ENCODE measurements at places on chromosomes 5 and 9.

GRCh38 chr9:76528642-76529190, 69.7 kb downstream of the GCNT1 start:
- DNase-seq: no peak

DNA sequence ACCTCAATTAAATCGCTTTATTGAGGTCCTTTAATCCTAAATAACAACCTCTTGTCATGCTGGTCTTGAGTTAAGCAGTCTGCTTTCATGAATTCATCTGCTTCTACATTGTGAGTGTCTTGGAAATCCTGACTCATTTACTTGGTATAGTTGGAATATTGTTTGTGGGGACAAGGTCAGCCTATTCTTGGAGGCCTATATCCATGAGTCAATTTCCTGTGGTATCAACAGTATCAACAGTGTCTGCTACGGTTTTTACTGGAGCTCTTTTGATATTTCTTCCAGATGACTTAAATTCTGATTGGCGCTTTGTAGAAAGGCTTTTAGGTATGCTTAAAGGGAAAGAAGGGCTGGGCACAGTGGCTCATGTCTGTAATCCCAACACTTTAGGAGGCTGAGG, 71.2 kb upstream of the PARP8 start:
- no peak for DNase-seq

GRCh38 chr9:33242609-33243134, 2.7 kb downstream of the SPINK4 start:
- no peak for DNase-seq

DNA sequence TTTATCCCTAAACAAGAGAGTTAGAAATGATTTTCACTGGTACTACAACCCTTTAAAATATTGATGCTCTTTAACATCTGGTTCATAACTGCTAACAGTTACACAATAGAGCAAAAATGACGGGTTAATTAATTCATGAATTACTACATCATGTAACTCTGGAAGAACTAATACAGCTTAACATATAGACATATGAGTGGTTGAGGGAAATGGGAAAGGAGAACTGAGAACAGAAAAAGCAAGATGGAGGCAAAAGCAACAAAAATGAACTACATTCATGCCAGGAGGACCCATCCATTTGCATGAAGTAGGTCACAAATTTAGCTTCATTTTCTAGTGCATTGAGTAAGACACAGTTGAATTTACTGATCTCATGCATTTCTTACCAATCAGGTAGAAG, 61.8 kb downstream of the C9 start:
- no peak for DNase-seq

DNA sequence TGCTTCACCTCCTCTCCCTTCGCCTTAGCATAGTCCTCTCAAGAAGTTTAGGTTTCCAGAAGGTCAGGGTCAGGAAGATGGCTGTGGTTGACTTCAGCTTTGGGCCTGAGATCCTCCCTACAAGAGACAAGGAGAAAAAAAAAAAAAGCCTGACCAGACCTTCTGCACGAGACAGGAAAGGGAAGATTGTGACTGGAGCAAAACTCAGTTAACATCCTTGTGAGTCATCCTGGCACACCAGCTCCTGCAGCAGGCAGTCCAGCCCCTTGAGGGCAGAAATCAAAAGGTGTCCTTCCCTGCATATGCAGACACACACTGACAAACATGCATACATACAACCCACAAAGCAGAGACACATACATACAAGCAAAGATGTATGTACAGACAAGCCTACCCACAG, 18.0 kb upstream of the ENHO start:
- DNase-seq: no peak

DNA sequence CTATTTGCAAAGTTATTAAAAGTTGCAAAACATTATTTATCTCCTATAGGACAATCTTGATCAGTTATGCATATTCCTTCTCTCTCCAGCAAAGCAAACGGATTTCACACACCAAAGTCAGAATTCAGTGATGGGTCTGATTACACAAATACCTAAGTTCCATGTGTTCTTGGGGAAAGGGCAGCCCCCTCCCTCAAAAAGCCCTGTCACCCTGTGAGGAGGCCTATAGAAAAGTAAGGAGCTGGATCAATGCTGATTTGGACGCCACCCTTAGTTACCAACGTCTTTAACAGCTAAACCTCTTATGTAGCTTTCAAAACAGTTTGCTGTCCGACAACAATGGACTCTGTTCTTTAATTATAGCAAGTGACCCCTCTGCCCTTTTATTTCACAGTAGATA, 6.4 kb downstream of the ZNF608 start:
- DNase-seq: no peak

DNA sequence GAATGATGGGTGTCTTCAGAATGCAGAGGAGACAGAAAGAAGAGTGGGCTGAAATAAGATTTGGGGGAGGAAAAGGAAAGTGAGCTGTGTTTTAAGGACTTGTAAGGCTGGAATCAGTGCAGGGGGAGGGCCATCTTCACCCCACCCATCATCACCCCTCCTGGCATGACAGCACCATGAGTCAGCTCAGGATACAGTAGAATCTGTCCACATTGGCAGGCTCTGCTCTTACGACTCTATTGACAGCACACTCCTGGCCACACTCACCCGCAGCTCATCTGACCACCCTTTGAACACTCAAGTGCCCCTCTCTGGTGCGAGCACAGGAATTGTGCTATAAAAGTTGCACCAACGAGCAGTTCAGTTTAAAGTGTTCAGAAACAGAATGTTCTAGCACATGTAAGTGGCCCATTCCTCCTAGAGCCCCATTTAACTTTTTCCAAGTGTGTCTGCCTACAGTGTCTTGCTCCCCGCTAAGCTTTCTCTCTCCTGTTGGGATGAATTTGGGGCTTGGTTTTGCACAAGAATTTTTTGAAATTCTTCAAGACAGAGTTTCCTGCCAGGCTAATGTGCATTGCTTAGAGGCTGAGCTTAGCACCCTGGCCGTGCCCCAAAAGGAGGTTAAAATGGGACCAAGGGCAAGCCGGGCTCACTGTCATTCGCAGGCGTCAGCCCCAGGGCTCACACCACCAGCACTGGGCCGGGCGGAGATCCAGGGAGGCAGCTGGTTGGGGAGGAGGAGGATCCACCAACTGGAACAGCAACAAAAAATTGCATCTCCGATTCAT, 12.0 kb downstream of the ADRA1B start:
- DNase-seq: no peak

- no peak for DNase-seq
Measured at GRCh38 chr5:69497006-69497520, 4.5 kb downstream of the OCLN start.

- no peak for DNase-seq
Measured at GRCh38 chr5:32601623-32602295, 16.4 kb downstream of the SUB1 start.

DNA sequence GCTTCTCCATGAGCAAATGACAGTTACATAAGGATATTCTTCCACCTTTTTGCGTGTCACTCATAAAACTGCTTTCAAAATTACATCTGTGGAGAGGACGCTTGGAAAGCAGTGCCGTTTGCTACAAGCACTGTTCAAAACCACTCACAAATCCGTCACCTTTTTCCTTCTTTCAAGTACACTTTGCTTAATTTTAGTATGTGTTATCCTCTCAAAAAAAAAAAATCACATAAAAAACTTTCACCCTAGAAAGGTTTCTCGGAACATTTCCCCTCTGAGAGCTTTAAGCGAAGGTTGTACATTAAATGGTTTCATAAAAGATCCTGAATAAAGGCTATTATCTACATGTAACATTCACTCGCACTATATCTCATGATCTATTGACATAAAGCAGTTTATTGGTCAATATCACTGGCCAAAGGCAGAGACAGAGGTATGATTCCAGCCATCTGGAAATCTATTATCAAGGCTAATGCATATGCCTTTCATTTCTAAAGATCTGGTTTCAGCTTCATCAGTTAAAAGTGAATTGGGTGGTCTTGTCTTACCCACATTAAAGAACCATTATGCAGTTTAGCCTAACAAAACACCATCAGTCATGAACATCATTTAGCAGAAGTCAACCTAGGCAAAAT, 163.6 kb downstream of the ENC1 start:
- DNase-seq: no peak

DNA sequence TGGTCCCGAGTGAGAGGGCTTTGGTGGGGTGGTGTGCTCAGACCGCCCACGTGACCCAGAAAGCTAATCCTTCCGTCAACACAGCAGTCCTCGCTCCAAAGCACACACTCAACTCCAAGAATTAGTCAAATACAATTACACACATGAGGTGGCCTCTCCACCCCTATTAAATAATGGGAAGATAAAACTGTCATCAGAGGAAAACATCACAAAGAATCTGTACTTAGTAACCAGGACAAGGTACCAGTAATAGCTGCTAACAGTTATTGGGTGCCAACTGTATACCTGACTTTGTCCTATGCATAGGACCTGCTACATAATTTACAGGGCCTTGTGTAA, 222.8 kb downstream of the HSPA4 start:
- DNase-seq: no peak

- DNase-seq: no peak
Measured at GRCh38 chr9:114516913-114517312, 11.6 kb upstream of the WHRN start.

DNA sequence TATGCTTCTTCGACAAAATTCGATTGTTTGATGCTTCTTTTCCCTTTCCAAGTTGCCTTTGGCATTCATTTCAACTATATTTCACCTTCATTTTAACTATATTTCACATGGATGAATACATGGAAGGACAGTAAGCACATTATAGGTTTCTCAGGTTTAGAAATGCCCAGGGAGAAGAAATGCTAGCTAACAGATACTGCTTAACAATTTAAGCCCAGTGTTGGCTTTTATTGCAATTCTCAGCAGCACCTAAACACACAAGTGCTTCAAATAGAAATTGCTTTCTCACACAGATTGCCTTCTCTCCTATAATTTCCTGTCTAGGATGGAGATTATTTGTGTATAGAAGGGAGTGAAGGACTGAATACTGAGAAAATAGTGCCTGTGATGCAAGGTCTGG, 30.2 kb upstream of the SMC5 start:
- DNase-seq: no peak

GRCh38 chr9:34651876-34652601, at the start of gene IL11RA:
IL11RA (plus strand) TSS chr9:34652185; CDS start chr9:34655218, 3,033 bp downstream.
- DNase-seq: peak; percentile 80

- DNase-seq: no peak
Measured at GRCh38 chr5:154873791-154874331, 15.4 kb downstream of the CNOT8 start.

DNA sequence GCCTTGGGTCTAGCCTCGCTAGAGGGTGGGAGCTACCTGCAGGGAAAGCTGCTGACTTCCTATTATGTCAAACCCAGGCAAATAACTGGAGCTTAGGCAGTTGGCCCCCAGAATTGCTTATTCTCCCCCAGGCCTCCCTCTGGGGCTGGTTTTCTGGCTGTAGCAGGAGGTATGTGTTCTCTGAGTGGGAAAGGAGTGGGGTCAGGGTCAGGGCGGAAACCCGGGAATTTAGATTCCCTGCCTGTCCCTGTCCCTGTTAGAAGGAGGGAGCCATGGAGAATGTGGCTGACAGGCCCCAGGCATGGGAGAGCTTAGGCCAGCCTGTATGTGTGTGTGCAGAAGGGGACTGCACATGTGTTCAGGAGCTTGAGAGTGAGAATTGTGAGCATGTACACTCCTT, 13.6 kb upstream of the CXXC5 start:
- DNase-seq: no peak

GRCh38 chr5:125150041-125150669, 403.7 kb upstream of the ZNF608 start:
- no peak for DNase-seq

- DNase-seq: no peak
Measured at GRCh38 chr9:95261890-95262289, 55.6 kb downstream of the FANCC start.

DNA sequence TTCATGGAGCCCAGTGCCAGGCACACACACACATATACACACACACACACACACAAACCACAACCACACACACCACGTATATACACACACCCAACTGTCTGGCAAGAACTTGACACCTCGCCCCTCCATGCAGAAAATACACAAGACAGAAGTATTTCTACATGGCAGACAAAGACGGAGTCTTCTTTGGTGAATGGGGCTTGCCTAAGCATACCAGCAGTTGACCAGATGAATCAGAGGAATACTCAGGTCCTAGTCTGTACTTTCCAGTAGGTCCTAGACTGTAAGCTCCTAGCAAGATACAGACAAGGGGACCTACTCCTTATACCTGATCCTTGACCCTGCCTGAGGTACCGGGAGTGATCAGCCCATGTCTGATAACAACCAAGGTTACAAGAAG, 60.1 kb downstream of the SIL1 start:
- no peak for DNase-seq

DNA sequence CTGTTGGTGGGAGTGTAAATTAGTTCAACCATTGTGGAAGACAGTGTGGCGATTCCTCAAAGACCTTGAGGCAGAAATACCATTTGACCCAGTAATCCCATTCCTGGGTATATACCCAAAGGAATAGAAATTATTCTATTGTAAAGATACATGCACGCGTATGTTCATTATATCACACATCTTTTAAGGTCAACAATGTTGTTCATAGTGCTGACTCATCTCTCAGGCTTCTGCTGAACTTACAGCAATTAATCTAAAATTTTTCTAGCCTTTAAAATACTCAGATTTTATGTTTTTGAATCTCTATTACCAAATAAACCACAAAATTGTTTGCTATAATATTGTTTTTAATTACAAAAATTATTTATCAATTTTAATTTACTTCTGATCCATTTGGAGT, 38.8 kb upstream of the ZNF618 start:
- no peak for DNase-seq

GRCh38 chr9:122642226-122642625, 15.2 kb downstream of the OR1B1 start:
- no peak for DNase-seq

Measured in activated CD4-positive, alpha-beta T cell treated with anti-CD3 and anti-CD28 coated beads for 48 hours (primary cell).